Neural progenitor cell (in vitro differentiated cells): ENCODE measurements at places on chromosomes 1 and 21. TPM values are rescaled to one million over a fixed set of nuclear protein-coding genes. Genes with fewer than 3 reads are reported as not detected.

FOXE3 gene
- not detected in 2 replicates for total RNA-seq

AMIGO1 gene
- 4.5 and 6.0 TPM in 2 replicates for total RNA-seq

DPM3 gene
- 16.8 and 133 TPM in 2 replicates for total RNA-seq

UBXN10 gene
- 0.37 and 0.43 TPM in 2 replicates for total RNA-seq

GRCh38 chr1:119711804-119712341, at the start of gene PHGDH:
Gene PHGDH (plus strand): TSS chr1:119711934. CDS start chr1:119712023, 89 bp downstream.
- DNase-seq, result peak; percentile 86
- peak within 1 kb of the TSS; percentile 30 for H3K27ac ChIP-seq
- H3K4me3 ChIP-seq, result peak within 1 kb of the TSS; percentile 83
- no peaks in the 10 kb centered on the region for H3K27me3 ChIP-seq
- no peaks in the 10 kb centered on the region for H3K36me3 ChIP-seq

- no peaks in the 10 kb centered on the region for H3K27me3 ChIP-seq
- no peaks in the 10 kb centered on the region for H3K36me3 ChIP-seq
- no peak overlapping the region for H3K4me3 ChIP-seq
- H3K4me1 ChIP-seq, result no peaks in the 10 kb centered on the region
Measured at GRCh38 chr1:244496186-244496585, 35.1 kb downstream of the CATSPERE start.

DNA sequence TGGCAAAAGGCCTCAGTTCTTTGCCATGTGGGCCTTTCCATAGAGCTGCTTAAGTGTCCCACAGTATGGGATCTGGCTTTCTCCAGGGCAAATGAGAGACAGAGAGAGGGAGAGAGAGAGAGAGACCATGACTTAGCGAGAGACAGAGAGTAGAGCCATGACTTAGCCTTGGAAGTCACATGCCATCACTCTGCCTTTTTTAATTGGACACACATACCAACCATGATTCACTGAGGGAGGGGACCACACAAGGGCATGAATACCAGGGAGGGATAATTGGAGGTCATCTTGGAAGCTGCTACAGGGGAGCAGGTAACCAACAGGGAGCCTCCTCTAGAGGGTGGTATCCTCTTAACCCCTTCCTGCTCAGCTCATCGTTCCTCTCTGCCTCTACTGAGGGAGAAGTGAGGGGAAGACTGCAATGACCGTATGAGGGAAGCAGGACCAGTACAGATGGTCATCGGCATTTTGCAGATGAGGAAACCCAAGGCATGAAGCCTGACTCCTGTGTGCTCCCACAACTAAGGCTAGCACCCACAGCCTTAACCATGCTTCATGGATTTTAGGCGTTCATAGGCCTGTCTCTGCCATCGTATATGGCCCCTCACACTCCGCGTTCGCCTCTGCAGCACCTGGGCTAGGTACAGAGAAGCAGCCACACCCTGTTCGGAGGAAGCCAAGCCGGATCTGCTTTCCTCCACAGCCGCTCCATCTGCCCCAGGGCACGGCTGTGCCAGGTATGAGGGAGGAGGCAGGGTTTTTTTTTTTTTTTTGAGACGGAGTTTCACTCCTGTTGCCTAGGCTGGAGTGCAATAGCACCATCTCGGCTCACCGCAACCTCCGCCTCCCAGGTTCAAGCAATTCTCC, 38.6 kb downstream of the MEF2D start:
- H3K27me3 ChIP-seq, result no peaks in the 10 kb centered on the region
- H3K4me3 ChIP-seq, result no peak overlapping the region
- no peaks in the 10 kb centered on the region for H3K36me3 ChIP-seq
- no peak overlapping the region for H3K27ac ChIP-seq
- H3K4me1 ChIP-seq, result no peaks in the 10 kb centered on the region

DNA sequence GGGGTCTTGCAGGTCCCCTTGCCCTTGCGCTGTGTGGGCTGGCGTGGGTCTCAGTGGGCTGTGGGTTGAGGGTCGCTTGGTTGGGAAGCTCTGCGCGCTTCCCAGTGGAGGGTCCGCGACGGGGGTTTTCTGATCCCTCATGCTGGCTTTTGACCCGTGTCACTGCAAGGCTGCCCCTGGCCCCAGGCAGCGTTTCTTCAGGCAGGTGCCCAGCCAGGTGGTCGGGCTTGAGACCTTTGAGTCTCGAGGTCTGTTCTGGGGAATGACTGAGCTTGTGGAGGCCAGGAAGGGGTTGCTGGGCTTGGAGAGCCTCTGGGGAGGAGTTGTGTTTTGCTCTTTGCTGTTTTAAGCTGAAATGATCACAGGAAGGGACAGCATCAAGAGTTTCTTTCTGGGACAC, 5.3 kb downstream of the SKI start:
- DNase-seq, result no peak
- H3K27ac ChIP-seq, result no peak overlapping the region
- no peaks in the 10 kb centered on the region for H3K36me3 ChIP-seq
- peaks cover 51% of the 10 kb centered on the region for H3K4me1 ChIP-seq
- H3K27me3 ChIP-seq, result no peaks in the 10 kb centered on the region

DNA sequence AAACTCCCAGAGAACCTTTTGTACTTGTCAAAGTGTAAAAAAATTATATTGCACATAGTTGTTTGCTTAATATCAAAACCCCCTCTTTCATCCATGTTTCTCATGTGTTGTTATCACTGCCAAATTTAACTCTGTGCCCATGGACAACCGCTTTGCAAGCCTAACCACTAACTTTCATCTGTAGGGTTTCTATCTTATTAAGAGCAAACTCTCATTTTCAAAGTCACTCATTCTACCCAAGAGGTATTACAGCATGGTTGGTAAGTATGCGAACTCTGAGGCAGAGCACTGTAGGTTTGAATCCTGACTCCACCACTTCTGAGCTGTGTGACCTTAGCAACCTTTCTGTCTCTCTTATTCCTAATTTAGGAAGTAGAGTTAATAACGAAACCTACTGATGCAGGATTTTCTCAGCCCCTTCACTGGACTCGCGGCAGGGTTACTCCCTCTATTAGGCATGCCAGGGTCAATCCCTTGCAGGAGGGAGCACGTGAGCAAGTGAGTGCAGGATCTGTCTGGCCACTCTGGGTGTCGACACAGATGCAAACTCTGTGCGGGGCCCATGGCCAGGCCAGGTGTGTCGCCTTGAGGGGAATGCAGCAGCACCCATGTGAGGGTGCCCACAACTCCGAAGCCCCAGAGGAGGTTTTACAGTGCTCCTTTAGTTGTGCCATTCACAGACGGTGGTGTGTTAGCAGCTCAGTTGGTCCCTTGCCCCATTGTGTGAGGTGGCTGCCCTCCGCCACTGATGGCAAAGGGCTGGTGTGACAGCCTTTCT, 361.5 kb upstream of the ADGRL2 start:
- no peaks in the 10 kb centered on the region for H3K27me3 ChIP-seq
- no peak overlapping the region for H3K4me3 ChIP-seq
- peaks cover 10% of the 10 kb centered on the region for H3K4me1 ChIP-seq
- DNase-seq, result no peak

DNA sequence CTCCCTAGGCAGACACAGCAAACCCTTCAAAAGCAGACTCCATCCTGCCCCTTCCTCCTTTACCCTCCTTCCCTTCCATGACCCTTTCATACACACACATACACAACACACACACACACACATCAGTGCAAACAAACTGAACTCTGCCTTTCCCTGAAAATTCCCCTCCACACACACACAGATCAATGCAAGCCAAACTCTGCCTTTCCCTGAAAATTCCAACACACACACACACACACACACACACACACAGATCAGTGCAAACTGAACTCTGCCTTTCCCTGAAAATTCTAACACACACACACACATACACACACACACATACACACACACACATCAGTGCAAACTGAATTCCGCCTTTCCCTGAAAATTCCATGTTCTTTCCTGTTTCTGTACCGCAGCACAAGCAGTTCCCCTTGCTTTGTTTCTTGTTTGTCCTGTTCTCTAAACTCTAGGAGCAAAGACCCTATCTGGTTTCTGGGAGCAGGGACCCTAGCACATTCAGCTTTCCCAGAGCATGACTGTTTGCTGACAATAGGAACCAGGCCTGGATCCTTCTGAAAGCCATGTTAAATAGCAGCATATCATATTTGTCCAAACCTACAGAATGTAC, 91.0 kb downstream of the PTPN14 start:
- peaks cover 28% of the 10 kb centered on the region for H3K4me1 ChIP-seq
- H3K27ac ChIP-seq, result no peak overlapping the region
- H3K4me3 ChIP-seq, result no peak overlapping the region
- H3K27me3 ChIP-seq, result no peaks in the 10 kb centered on the region

GRCh38 chr1:40844887-40845878, 17.0 kb downstream of the CITED4 start:
- no peaks in the 10 kb centered on the region for H3K36me3 ChIP-seq
- no peak overlapping the region for H3K4me3 ChIP-seq
- no peak overlapping the region for H3K27ac ChIP-seq

DNA sequence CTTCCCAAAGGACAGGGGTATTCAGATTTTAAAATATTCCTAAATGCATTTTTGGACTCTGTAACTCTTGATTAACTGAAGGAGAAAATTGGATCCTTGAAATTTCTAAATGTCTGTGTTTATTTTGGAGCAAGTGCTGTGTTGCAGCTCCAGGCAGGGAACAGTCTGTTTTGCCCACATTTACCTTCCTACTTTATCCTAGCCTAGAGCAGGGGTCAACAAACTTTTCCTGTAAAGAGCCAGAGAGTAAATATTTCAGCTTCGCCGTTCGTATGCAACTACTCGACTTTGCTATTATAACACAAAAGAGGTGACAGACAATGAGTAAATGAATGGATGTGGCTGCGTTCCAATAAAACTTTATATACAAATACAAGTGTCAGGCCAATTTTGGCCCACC, 402.2 kb downstream of the GPATCH2 start:
- no peak for DNase-seq
- H3K4me3 ChIP-seq, result no peak overlapping the region
- H3K36me3 ChIP-seq, result no peaks in the 10 kb centered on the region
- H3K4me1 ChIP-seq, result no peaks in the 10 kb centered on the region
